NCI-H1694 (cell line): ENCODE measurements at places on chromosomes 7 and 10.

DNA sequence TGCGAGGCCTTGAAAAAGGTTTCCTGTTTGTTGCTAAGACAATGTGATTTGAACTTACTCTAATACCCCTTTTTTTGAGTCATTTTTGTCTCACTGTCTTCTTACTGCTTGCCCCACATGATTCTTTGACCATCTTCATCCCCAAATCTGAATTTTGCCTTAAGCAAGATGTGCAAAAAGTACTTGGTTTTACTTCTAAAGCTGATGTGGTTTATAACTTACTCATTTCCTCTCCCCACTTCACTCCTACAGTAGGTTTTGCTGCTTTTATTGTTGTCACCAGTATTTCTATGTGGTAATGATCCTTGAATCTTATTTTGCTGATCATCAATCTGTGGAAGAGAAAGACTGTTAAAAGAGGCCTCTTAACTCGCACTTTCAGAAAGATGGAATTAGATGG, 396.4 kb downstream of the SDK1 start:
- DNase-seq: no peak

DNA sequence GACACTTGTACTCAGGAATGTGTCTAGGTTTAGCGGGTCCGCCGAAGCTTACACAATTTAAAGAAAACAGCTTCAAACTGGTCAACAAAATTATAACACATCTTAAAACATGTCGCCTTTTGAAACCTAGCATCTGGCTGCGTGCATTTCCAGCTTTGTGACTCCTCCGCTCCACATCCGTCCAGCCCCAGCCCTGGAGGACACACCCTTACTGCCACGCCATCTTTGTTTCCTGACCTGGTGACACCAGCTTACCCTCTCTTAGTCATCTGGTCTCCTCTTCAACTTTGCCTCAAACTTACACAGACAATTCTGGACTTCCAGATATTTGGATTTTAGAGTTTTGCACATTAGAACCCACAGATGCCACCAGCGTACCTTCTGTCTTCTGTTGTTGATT, 198.7 kb upstream of the VSTM2A start:
- DNase-seq: no peak

DNA sequence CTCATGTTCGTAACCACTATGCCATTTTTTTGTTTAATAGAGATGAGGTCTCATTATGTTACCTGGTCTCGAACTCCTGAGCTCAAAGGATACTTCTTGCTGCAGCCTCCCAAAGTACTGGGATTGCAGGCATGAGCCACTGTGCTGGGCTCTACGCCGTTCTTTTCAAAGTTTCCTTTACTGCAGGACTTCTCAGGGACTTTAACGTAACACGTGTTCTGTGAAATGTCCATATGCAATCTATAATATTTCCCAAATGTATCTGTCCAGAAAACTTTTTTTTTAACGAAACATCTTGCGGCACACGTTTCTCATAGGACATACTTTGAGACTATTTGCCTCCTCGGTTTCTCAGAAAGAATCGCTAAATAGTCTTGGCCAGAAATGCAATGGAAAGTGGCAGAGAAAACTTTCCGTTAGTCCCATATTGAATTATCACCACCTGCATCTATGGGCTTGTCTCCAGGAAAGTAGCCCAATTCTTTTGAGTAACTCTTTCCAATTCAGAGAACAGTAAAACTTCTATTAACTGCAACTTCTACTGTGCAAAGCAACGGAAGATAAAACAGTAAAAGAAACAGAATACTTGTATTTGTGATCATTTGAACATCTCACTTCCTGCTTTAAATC, 96.3 kb downstream of the ELMO1 start:
- DNase-seq: no peak

DNA sequence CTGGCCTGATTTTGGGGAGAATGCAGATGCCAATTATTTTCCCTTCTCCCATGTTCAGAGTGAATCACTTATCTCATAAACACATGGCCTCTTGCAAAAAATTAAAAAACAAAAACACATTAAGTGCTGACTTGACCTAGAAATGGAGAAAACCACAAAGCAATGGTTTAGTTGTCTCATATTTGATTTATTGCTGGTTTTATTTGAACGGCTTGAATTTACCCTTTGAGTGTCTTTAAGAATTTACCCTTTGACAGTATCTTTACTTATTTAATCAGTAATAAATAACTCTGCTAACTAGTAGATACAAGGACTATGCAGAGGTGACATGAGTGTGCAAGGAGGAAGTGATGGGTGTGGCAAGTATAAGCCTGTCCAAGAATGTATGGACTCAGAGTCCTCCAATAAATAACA, 68.1 kb upstream of the GSDME start:
- DNase-seq: no peak

DNA sequence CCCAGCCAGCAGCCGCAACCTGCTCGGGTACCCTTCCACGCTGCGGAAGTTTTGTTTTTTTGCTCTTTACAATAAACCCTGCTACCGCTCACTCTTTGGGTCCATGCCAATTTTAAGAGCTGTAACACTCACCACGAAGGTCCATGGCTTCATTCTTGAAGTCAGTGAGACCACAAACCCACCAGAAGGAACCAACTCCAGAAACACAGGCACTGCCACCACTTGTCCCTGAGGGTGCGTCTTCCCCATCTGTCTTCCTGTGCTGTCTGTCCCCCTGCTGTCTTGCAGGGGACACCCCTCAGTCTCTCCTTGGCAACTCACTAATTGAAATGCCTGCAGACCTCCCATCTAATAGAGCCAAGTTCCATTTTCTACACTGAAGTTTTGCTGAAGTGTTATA, 48.5 kb upstream of the RSU1 start:
- DNase-seq: no peak

- DNase-seq: no peak
Measured at GRCh38 chr10:45076891-45077290, 76.2 kb downstream of the ZNF22 start.

DNA sequence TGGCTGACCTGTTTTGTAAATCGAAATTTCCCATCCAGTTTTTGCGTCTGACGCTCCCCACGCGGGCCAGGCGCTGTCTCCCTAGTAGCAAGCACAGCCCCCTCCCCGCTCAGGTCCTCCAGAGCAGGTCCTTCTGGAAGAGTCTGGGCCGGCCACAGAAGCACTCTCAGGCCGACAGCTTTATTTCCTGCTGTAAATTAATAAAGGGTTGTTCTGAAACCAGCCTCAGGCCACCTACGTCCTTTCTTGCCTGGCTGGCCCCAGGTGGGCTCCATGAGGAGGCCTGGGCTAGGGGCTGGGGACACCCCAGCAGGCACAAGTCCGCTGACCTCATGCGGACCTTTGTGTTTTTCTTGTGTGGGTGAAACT, 35.2 kb downstream of the CAMK2B start:
- no peak for DNase-seq

- no peak for DNase-seq
Measured at GRCh38 chr7:158251061-158251965, 336.3 kb downstream of the PTPRN2 start.

DNA sequence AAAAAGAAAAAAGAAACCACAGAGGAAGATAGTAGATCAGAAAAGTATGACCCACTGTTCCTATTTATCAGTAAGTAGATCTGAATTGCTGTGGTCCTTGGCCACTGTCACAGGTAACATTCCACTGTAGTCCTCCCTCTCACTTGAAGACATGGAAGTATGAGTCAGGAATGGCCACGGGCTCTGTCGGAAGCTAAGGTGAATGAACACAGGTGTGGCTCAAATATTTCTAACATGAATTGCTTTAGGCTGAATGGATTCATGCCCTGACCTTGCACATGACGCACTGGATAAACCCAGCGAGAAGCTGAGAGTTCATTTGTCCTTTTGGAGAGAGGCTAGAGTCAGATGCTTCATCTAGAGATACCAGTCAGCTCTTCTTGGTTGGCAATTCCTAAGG, 224.5 kb upstream of the SP8 start:
- no peak for DNase-seq

DNA sequence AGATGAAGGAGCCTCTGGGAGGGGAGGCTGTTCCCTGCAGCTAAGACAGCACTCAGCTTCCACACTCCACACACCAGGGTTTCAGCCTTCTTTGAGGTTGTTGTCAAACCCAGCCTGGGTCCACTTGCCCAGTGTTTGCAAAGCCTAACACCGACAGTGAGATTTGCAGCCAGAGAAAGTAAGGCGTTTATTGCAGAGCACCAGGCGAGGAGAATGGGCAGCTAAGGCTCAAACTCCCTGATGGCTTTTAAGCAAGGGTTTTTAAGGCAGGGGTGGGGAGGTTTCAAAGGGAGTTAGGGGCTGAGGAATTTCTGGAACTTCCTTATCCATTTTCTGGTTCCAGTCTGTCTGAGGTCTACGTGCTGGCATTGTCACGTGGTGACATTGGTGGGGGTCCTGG, 4.7 kb upstream of the ZNF775 start:
- no peak for DNase-seq

DNA sequence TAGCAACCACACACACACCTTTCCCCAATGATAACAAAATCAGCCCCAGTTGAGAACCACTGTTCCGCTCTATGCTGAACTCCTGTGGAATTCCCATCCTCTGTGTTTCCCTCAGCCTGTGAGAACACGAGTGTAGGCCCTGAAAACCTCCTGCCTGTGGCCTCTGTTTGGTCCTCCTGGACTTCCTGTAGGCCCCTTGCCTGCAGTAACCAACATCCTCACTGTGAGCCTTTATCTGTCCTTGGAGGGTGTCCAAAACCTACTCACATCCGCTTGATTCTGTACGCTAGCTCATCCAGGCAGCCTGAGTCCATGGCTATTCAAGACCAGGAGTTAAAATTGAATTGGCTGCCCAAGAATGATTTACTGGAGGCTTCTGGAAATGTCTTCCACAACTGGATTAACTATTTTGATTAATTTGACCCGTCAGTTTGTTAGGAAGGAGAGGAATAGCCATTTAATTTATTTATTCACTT, 149.8 kb downstream of the AKR1D1 start:
- no peak for DNase-seq

DNA sequence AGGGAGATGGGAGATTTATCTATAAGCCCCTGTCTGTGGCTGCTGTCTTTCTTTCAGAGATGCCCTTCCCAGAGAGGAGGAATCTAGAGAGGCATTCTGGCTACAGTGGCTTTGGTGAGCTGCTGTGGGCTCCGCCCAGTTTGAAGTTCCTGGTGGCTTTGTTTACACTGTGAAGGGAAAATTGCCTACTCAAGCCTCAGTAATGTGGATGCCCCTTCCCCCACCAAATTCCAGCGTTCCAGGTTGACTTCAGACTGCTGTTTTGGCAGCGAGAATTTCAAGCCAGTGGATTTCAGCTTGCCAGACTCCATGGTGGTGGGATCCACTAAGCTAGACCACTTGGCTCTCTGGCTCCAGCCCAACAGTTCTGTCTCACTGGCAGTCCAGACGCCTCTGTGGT, 951.6 kb downstream of the CCSER2 start:
- DNase-seq: no peak

DNA sequence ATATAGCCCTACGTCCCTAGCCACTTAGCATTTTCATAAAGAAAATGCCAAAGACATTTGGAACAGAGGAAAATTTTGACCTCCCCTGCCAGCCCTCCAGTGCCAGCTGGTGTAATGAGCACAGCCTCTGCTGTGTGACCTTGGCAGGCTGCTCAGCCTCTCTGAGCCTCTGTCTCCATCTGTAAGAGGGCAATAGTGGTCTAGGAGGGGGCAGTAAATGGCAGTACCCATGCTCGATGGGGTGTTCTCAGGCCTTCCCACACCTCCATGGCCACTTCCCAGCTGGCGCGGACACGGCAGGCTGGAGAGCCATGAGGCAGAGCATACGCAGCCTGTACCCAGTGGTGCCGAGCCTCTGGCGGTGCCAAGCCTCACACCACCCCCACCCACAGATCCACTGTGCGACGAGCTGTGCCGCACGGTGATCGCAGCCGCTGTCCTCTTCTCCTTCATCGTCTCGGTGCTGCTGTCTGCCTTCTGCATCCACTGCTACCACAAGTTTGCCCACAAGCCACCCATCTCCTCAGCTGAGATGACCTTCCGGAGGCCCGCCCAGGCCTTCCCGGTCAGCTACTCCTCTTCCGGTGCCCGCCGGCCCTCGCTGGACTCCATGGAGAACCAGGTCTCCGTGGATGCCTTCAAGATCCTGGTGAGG, 24.0 kb upstream of the CSGALNACT2 start:
- no peak for DNase-seq

DNA sequence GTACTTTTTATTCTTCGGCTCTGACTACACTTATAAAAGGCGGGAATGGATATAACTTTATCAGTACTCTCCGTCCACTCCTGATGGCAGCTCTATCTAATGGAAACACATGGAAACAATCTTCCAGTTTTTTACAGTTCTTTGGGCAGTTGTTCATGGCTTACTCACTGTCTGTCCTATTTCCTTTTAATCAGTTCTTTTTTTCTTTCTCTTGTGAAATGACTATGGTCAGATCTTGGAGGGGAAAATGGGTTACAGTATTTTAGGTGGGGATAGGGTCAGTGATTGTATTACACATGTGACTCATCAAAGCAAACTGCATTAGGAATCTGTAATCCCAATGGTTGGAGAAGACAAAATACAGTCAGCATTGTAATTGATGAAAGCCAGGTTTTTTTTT, 112.4 kb downstream of the BICC1 start:
- no peak for DNase-seq

GRCh38 chr7:158028290-158028941, 559.2 kb downstream of the PTPRN2 start:
- no peak for DNase-seq

DNA sequence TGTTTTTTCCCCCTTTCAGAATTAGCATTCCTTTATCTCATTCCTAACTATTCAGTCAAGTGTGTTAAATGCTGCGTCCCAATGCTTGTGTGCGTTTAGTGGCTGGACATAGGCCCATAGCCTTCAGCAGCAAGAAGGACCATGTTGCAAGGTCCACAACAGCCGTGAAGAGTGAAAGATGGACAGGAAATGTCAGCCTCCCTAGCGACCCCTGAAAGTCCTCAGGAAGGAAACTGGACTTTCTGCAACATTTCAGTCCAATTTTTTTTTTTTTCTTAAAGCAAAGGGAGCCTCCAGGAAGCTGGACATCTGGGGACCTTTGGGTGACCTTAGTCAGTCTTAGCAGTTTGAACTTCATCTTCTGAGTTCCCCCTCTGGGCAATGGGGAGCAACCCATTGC, 550.7 kb upstream of the MGMT start:
- no peak for DNase-seq

GRCh38 chr7:24921362-24921679, 58.7 kb downstream of the OSBPL3 start:
- DNase-seq: no peak

GRCh38 chr10:120827251-120827875, 23.8 kb upstream of the WDR11 start:
- DNase-seq: no peak

DNA sequence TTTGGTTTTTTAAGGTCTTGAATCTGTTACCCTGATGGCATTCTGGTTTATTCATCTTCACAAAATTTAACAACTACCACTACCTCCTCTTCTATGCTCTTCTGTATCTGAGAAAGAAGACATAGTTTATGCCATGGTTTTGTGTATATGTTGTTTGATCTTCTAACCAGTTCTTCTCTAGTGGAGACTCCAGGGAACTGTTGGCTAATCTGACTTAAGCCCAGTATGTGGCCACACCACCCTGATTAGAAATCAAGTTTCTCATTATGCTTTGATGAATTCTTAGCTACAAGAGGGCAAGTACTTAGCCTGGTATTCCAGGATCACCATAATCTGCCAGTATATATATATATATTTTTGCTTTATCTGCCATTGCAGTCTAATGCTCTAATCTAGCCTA, 99.5 kb upstream of the MXI1 start:
- DNase-seq: no peak

GRCh38 chr10:58275261-58275660, 6.3 kb downstream of the CISD1 start:
- DNase-seq: no peak
